ENCODE measurements at places on chromosomes 3 and 15. TPM values are rescaled to one million over a fixed set of nuclear protein-coding genes. Genes with fewer than 3 reads are reported as not detected.
A peak's percentile ranks its signal among the peaks of the same experiment; 100 is the strongest.

Gene CMTM6
- 68.0 TPM for total RNA-seq

- DNase-seq, result no peak
These were observed 366.4 kb downstream of the RAP2B start for GRCh38 chr3:153528473-153528872.

DNA sequence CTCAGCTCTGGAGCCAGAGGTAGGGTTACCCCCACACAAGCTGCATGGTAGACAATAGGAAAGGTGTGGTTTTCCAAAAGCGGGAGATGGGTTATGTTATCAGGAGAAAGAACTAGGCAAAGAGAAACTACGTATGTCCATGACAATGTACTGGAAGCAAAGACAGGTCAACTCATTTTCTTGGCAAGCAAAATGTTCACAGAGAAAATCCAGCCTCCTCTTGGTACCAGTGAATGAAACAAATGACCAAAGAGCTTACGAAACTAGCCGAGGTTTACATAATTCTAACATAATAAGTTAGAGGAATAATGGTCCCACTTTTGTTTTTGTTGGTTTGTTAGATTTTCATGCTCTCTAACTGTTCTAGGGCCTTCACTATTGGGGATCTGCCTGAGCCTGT, 338.1 kb upstream of the TGFBR2 start:
- DNase-seq, result no peak

DNA sequence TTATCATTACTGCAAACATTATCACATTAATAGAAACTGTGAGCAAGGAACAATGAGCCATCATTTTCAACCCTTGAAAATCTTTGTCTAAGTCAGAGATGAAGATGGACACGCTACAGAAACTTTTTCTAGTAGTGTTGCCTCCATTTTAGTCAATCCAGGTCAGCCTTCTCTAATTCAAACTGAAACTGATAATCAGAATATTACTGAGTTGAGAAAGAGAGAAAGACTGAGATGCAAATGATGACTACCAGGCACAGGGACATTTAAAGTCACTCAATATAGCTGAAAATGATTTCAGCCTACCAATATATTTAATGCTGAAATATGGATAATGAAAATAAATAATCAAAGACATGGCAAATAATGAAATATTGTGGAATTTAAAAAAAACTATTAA, 261.4 kb downstream of the GBE1 start:
- DNase-seq, result no peak

Gene CEP19
- 2.4 TPM for total RNA-seq

DNA sequence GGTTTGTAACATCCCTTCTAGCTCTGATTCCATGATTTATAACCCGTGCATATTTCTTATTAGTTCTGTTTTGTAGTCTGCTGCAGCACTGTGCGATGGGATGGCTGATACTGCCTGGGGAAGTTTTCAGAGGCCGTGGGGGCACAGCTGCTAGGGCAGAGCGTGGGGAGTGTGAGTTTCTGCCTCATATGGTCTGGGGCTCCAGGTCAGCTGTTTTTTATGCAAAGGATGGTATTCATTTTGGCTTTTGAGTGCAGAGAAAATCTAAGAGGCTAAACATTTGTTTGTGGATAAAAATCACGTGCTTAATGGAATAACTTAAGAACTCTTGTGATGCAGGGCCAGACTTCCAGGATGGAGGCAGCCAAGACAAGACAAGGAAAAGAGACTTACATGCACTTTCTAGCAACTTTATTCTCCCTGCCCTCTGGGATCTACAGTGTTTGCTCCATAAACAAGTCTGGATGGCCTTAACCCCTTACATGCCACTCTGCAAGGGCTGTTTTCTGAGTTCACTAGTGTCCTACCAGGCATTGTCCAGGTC, 45.5 kb upstream of the CFAP161 start:
- DNase-seq, result no peak

DNA sequence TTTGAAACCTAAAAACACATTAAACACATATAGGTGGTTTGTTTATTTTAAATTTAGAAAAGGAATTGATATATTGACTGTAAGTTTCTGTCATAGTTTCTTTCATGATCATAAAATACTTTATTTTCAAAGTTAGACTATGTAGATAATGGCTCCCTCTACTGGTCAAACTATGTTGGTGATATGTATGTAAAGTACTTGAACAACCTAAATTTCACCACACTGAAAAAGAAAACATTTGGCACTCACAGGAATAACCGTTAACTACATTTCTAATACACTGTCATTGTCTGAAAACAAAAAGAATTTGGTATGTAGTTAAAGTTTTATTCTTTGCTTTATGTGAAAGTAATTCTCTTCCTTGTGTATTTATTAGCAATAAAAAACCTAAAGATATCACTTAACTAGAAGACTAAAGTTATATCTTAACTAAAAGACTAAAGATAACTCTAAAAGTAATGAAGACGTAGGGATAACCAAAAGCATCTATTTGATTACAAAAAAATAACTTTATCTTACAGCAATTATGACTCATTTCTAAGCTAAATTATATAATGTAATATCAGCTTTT, 427.5 kb downstream of the VGLL3 start:
- peak; percentile 23 for DNase-seq

Gene MKRN3
- total RNA-seq, result not detected

GRCh38 chr3:59422312-59422711, 372.5 kb upstream of the CFAP20DC start:
- no peak for DNase-seq

- DNase-seq, result no peak
These were observed 148.6 kb downstream of the IL5RA start for GRCh38 chr3:2961576-2961975.

Gene LMCD1
- total RNA-seq, result 48.2 TPM
